ENCODE measurements at places on chromosomes 3 and 15.

DNA sequence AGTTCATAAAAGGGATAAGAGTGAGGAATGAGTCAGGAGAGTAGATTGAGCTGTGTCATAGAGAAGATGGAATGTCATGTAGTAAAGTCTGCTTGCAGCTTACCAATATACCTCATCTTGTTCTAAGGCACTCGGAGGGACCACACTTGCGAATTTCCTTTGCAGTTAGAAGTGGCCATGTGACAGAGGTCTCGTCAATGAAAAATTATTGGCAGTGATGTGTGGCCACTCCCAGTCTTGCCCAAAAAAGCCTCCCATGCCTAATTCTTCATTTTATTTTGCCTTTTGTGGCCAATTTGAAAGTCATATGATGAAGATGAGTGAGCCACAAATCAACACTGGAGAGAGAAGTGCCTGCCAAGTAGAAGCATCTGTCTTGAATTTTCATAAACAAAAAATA lies 465.6 kb upstream of the ZNF385D start:
- no peak for DNase-seq

- no peak for DNase-seq
Observed at GRCh38 chr3:133256787-133257483, 142.9 kb upstream of the BFSP2 start.

DNA sequence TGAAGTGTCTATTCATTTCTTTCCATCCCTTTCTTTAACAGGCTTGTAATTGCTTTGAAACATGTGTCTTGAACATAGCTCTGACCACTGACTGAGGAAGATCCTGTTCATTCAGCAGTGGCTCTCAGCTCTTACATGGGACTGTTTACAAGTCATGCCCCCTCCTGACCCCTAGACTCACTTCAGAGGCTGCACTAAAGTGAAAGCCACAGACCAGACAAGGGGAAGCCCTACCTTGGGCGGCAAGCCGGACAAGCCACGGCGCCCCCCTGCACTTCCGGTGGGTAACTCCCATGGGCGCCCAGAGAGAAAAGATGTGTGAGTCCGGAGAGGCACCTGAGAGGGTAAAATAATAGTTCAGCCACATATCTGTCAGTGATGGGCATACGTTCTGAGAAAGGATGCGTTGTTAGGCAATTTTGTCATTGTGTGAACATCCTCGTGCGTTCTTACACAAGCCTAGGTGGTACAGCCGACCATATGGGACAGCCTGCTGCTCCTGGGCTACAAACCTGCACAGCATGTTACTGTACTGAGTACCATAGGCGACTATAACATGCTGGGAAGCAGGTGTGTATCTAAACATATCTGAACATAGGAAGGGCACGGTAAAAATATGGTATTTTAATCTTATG lies 116.2 kb downstream of the CHSY1 start:
- no peak for DNase-seq

GRCh38 chr3:64319391-64319790 lies 94.1 kb upstream of the PRICKLE2 start:
- DNase-seq: no peak

DNA sequence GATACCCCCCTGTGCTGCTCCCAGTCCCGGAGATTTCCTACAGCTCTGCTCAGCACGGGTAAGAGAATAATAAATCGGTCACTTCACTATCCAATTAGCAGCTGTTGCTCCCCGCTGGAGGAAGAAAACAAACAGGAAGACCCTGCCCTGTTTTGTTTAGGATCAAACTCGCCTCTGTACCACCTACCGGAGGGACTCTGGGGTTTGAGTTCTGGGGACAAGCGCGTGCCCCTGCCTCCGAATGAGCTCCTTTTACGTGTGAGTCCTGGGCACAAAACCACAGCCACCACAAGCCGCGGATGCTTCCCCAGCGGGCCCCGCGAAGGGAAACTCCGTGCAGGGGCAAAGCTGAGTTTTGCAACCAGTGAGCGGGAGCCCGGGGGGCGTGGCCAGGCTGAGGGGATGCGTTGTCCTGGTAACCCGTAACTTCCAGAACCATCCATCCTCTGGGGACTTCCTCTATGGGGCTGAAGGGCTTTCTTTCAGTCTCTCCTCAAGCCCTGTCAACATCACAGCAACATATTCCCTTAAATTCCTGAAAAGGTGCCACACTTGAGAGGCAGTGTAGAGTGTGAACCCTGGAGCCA lies 315.7 kb upstream of the PROK2 start:
- DNase-seq: no peak

DNA sequence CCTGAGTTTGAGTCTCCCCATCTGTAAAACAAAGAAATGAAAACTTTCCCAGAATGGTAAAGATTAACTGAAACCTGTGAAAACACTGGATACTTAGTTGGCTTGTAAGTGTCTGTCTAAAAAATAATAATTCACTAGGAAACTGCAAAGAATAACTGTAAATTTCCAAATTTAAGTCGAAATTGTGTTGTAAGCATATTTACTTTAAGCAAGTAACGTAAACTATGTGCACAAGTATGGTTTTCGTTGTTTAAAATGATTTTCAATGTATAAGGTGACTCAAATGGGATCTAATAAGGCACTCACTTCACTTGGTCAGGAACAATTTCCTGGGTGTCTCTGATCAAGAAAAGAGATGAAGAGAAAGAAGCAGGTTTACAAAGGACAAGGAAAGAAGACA lies 8.5 kb upstream of the TARS3 start:
- DNase-seq: no peak

DNA sequence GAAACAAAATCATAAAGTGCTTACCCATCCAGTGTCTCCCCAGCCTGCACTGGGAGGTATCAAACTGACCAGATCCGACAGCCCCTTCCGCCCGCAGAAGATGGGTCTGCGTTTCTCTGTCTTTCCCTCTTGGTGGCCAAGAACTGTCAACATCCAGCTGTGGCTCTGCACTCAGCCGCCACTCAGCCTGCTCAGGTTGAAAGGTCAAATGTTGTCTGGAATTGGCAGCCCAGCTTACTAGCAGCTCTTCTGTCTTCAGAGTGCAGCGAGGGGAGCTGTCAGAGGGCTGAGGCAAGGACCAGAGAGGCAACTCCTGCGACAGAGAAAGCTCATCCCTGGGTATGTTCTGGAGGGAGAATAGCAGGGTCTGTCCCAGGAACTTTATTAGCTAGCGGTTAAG lies 45.4 kb downstream of the GOLGA6L2 start:
- DNase-seq: no peak
